ENCODE measurements at places on chromosomes 7 and 10.

DNA sequence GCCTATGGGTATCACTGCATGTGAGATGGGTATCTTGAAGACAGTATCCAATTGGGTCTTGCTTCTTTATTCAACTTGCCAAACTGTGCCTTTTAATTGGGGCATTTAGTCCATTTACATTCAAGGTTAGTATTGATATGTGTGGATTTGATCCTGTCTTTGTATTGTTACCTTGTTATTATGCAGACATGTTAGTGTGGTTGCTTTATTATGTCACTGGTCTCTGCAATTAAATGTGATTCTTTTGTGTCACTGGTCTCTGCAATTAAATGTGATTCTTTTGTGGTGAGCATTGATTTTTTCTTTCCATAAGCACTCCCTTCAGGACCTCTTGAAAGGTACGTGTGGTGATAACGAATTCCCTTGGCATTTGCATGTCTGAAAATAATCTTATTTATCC, 357.8 kb upstream of the STEAP1 start:
- no peak for DNase-seq

DNA sequence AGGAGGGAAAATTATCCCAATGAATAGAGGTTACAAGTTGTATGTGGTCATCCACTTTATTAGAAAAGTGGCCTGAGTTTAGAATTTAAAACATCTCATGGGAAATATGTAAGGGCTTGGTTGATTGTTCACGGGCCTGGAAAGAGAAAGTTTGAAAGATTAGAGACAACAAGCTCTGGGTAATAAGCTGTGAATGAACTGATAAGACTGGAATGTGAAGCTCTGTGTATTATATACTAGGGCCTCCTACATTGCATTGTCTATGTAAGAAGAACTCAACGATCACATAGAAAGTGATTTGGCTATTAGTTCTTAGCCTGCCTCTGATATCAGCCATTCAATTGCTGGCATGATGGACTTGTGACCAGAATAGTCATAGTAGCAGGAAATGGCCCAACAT, 199.2 kb upstream of the MAGI2 start:
- no peak for DNase-seq

- no peak for DNase-seq
Measured at GRCh38 chr7:142150356-142150755, 38.8 kb downstream of the MGAM2 start.

- no peak for DNase-seq
Measured at GRCh38 chr7:6416516-6417145, 31.1 kb downstream of the DAGLB start.

- no peak for DNase-seq
Measured at GRCh38 chr10:95319239-95319638, 28.4 kb upstream of the PDLIM1 start.

GRCh38 chr10:132459301-132460003, 62.5 kb downstream of the PWWP2B start:
- DNase-seq: no peak

GRCh38 chr10:123958241-123958640, 66.6 kb upstream of the CPXM2 start:
- DNase-seq: no peak

DNA sequence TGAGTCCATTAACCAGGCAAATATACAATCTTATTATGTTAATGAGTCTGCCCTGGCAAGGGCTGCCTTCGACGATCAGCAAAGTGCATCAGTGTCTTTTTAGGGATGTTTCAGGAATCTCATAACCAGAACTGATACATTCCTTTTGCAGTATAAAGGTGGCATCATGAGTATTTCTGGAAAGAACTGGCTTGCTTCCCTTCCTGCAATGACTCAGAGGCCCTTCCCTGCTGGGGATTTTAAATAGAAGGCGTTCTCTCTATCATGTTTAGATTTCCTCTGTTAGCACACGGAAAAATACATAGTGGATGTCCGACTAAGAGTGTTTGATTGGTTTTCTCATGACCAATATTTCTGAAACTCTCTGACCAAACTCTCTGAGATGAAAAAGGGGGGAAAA, 1.8 kb downstream of the NPS start:
- no peak for DNase-seq

DNA sequence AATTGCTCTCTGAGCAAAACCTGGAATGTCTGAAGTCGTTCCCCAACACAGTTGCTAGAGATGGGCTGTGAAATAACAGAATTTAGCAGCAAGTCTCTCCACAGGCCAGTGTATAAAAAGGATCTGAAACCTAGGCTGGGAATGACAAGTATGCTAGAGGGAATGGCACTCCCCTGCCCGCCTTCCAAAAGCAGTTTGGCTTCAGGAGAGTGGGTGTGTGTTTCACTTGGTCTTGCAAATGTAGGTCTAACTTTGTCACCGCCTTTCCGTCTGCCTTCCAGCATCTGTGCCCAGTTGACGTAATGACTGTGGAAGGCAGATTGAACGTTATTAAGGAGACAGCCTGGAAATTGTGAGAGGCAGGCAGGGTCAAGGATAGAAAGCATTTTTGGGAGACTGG, 18.0 kb upstream of the MTURN start:
- peak; percentile 77 for DNase-seq

DNA sequence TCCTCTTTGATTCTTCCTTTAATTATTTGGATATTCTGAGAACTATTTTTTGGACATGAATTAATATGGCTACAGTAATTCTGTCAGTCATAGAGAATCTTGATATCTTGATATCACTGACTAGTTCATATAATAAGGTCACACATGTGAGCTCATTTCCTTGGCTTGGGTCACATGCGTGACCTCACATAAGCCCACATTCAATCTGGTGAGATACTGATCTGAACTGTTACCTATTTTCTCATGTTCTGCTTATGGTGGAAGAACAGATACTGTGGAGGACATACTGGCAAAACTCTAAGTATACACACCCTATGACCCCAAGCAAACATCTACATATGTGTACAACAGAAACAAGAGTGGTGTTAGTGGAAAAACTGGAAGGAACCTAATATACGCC, 44.1 kb downstream of the CUL2 start:
- no peak for DNase-seq

- DNase-seq: peak; percentile 46
Measured at GRCh38 chr7:94239661-94240234, 154.9 kb upstream of the COL1A2 start.

- peak; percentile 16 for DNase-seq
Measured at GRCh38 chr7:151139071-151139790, 28.3 kb downstream of the GBX1 start.

- DNase-seq: no peak
Measured at GRCh38 chr7:98994046-98994944, 116.0 kb downstream of the TRRAP start.

GRCh38 chr7:80640846-80641245, 2.4 kb downstream of the CD36 start:
- DNase-seq: no peak

- DNase-seq: peak; percentile 49
Measured at GRCh38 chr10:13347043-13347499, 1.0 kb downstream of the SEPHS1 start.

GRCh38 chr10:27245836-27246235, 5.2 kb upstream of the ACBD5 start:
- DNase-seq: no peak

DNA sequence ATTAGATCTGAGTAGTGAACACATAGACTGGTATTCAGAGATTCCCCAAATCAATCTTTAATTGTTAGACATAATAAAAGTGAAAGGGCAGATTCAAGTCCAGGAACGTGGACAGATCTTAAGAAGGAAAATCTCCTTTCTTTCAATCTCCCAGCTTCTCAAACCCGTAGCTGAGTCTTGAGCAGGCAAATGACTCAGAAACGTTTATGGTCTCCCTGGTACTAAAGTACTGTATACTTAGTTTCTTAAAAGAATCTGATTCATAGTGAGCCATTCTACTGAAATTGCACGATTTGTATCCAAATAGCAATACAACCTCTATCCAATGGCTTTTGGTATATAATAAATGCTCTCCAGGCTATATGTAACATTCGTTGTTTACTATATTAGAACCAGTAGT, 140.4 kb upstream of the RHEB start:
- no peak for DNase-seq

DNA sequence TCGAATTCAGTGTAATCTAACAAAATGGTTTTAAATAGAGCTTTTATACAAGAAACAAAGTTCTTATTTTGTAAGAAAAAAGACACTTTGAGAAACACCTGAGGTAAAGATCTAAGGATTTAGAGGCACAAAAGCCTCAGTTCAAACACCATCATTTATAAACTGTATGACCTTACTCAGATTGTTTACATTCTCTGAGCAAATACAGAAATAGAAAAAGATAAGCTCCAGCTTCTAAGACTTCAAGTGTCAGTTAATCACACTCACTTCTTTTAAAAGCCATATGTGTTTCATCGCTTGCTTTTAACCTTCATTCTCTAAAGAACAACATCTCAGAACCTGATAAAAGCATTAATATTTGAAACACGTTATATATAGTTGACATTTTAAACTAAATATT, 27.9 kb downstream of the CADPS2 start:
- no peak for DNase-seq

- no peak for DNase-seq
Measured at GRCh38 chr7:42342381-42342780, 105.4 kb upstream of the GLI3 start.

GRCh38 chr10:68792115-68792514, 35.2 kb upstream of the STOX1 start:
- DNase-seq: no peak

DNA sequence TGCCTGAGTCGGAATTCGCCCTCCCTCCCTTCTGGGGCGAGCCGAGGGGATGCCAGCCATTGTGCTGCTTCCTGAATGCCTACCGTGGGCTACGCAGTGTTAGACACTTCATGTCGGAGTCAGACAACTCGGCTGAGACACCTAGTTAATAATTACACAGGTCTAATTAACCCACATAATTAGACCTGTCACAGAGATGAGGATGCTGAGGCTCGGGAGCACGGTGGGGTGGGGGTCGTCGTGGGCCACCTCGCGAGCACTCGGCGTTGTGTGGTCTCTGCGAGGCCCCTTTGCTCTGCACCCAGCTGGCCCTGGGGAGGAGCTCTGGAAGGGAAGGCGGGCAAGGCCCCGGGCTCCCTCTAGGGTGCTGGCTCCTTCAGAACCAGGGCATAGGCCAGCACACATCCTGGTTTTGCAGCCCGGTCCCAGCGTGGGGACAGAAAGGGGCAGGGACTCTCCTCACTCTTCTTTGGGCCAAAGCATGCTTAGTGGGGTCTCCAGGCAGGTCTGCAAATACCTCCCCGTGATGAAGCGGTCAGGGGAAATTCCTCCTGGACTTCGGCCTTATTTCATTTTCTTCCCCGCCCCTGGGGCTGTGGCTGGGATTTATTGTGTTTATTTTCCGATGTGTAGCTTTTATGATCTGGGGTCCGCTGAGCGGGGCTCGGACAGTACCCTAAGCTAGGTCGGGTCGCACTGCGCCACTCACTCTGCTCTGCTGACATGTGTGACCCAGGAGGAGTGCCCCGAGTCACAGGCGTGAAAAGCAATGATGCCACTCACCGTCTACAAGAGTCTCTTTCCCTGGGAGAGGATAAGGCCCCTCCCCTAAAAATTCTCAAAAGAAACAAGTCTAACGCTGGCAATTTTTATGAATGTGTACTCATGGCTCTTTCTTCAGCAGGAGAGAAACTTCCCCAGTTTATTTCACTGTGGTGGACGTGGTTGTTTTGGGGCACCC, 4.9 kb upstream of the FOXL3 start:
- peak; percentile 11 for DNase-seq

DNA sequence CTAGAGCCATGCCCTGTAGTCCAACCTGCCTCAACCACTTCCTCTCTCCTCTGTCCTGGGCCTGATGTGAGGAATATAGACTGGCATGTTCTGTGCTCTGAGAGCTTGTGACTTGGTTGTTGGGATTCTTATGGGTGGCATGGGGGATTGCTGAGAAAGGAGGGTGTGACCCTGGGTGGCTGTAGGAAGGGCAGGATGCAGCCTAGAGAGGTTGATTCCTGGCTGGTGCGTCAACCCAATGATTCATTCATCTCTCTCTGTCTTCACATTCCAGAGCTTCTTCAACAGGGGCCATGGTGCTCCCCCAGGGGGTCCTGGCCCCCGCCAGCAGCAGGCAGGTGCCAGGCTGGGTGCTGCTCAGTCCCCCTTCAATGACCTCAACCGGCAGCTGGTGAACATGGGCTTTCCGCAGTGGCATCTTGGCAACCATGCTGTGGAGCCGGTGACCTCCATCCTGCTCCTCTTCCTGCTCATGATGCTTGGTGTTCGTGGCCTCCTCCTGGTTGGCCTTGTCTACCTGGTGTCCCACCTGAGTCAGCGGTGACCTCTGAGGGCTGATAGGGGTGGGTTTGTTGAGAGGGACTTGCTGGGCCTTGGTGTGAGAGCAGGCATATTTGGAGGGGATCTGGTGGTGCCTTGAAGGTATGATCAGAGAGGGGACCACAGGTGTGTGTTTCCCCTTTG, 2.6 kb downstream of the FAM241B start:
- no peak for DNase-seq

GRCh38 chr10:101829561-101830315, 11.5 kb upstream of the OGA start:
- peak; percentile 77 for DNase-seq

All from right hindlimb (tissue), 1 donor.